ENCODE measurements at places on chromosomes 5 and 9.

DNA sequence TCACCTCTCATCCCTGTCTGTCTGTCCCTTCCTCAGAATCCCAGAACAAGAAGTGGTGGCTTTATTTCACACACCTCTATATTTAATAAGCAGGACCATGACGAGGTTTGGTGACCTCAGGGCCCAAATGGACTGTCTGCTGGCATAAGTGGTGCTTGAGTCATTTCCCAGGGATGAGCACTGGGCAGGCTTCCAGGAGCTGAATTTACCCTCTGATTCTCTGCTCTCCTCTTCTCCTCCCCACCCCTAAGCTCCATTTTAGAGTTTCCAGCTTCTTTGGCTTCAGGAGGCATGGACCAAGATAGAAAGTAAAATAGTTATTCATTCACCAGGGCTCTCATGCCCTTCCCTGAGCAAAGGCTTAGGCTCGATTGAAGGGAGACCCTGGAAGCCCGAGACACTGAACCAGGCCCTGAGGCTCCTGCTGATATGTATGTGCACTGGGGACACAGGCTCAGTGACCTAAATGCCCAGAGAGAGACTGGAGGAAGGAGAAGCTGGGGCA is 69.1 kb downstream of the PPARGC1B start:
- no peak for DNase-seq

GRCh38 chr5:166758151-166758550 is 1533.3 kb upstream of the WWC1 start:
- no peak for DNase-seq

DNA sequence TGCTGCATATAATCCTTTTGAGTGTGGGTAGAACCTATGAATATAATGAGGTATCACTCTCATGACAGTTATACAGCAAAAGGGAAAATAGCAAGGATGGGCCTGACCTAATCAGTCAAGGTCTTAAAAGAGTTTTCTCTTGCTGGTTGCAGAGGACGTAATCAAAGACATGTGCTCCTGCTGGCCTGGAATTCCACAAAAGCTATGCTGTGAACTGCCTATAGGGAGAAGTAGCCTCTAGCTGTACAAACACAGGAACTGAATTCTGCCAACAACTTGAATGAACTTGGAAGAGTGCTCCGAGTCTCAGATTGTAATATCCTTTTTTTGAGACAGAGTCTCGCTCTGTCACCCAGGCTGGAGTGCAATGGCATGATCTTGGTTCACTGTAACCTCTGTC is 195.6 kb downstream of the PLK2 start:
- no peak for DNase-seq

DNA sequence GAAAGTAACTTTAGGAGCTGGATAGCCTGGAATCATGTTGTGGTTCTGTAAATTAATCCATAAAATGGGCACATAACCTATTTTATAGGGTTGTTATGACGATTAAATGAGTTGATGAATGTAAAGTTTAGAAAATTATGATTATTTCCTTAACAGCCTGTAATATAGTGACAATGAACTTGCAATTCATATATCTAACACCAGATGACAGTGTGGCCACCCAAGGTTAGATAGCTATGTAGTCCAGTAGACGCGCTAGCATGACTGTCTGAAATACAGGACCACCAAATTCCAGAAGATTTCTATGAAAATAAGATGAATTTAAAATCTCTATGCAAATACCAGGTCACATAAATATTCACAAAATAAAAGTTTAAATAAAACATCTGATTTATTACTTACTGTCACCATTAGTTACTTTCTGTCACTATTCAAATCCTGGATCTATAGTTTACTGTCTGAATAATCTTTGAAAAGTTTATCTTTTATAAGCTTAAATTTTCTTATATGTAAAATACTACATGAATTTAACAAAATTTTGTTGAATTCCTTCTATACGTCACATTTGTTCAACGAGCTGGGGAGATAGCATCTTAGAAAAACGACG is 26.1 kb upstream of the MACIR start:
- DNase-seq = no peak

- no peak for DNase-seq
These were observed 104.2 kb upstream of the PANK3 start for GRCh38 chr5:168683247-168683926.

GRCh38 chr9:132647355-132647754 is 22.4 kb downstream of the DDX31 start:
- DNase-seq = no peak

DNA sequence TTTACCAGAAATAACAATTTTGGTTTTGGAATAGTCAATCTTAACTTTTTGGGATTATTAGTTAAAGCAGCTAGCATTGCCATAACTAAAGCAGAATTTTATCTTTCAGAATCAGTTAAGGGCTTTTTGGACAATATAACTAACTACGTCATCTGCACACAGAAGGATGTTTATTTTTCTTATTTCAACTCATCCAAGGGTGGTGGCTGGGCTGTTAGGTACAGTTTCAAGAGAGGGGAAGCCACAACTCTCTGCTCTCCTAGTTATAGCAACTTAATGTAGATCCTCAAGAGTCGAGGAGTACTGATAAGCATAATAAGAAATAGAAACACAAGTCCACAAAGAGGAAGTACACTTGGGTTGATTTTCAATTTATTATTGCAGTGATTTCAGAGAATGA is 65.6 kb downstream of the ANKRD55 start:
- DNase-seq = no peak

- DNase-seq = no peak
These were observed 354.8 kb downstream of the TAF11L14 start for GRCh38 chr5:17989036-17989435.

Measured in central memory CD8-positive, alpha-beta T cell (primary cell).